Activated CD8-positive, alpha-beta memory T cell treated with anti-CD3 and anti-CD28 coated beads for 1 hour (primary cell): ENCODE measurements at places on chromosomes 16 and 17.

- no peak for DNase-seq
Observed at GRCh38 chr17:40483679-40484078, 17.7 kb downstream of the TNS4 start.

DNA sequence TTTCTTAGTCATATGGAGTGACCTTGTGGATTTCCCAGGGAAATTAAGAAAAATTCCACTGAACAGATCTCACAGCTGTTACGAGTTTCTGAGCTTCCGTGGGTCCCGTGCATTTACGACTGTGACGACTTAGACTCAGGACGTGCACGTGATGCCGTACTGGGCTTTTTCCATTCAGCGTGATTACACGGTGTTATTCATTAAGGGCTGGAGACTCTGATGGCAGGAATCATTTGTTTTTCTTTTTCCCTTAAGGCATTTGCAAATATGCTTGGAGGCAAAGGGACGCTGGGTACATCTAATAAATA lies 57.2 kb downstream of the TBC1D16 start:
- DNase-seq: no peak

DNA sequence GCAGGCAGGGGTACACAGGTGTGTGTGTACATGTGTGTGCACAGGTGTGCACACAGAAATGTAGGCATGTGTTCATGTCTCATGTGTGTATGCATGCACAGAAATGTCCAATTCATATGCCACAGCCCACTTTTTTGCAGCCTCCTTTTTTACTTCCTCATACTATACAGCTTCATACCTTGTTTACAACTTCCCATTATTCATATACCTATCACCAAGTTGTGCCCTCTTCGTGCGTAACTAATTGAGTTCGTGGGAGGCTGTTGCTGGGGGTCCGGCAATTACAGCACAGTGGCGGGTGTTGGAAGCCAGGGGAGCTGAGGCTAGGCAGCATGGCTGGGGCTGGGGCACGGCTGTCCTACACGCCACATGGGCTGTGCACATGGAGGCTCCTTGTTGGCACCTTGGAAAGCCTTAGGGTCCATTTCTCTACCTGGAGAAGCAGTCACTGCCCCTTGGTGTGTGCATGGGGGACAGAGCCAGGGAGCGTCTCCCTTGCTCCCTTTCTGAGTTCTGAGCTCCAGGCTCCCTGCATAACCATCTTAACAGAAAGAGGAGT lies 266.7 kb downstream of the ENGASE start:
- DNase-seq: no peak

DNA sequence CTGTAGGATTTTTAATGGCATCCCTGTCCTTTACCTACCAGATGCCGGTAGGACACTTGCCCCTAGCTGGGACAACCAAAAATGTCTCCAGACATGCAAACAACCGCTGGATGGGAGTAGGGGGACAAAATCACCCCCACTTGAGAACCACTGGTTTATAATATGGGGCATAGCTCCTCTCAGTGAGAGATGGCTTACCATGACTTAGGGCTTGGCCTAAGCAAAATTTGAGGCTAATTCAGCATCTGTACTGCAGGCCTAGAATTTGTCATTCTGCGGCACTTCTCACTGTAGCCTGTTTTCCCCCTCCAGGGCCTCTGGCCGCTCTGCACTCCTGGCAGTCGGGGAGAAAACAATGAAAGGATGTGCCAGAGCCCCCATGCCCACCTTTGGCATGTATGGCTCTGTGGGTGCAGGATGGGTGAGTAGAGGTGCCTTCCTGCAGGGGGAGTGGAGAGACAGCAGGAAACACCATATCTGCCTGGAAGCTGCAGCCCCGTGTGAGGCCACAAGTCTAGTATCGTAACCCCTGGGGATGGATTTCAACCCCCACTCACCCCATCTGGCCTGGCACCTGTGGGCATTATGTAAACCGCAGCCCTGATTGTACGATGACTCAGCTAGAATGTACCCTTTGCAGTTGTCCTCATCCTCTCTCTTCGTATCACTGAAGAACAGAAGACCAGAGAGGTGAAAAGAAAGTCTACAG lies 268.1 kb downstream of the SOX9 start:
- DNase-seq: no peak

DNA sequence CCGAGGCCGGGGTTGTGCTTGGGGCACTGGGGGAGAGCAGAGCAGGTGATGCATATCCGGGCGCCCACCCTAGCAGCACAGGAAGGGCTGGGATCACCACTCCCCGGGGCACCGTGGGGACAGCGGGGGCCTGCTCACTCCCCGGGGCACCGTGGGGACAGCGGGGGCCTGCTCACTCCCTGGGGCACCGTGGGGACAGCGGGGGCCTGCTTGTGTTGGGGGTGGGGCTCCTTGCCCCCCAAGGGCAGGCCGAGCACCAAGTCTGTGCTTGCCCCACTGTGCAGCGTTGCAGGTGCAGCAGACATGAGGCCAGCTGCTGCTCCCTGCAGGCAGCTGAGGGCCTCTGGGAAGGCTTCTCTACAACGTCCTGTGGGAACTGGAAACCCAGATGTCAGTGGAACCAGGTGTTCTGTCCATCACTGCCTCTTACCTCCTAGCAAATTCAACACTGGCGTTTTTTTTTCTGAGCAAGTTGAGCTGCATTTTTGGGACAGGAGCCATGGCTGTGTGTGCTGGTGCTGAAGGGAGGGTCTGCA lies 25.0 kb upstream of the ZNF750 start:
- DNase-seq: no peak

- DNase-seq: no peak
Observed at GRCh38 chr16:79150151-79150550, 450.4 kb downstream of the MAF start.

DNA sequence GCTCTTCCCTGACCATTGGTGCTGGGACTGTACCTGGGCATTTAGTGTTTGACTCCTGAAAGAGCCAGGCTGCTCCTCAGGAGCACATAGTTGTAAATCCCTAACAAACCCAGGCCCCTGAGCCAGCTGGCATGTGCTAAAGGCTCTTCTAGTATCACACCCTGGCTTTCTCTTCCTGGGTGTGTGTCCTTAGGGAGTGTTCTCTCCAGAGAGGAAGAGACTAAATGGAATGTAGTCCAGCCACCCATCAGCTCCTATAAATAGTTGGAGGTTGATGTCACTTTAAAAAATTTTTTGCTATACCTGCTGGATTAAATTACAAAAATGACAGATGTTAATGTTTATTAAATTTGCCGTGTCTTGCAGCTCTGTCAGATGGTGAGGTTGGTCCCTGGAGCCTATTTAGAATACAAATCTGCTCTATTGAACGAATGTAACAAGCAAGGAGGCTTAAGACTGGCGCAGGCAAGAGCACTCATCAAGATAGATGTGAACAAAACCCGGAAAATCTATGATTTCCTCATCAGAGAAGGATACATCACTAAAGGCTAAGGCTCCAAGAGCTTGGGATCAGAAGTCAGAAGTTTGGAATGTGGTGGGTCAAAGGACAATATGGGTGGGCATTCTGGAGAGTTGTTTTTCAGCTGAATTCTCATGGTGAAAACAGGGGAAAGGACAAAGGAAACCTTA lies 13.1 kb upstream of the DUSP14 start:
- no peak for DNase-seq

- no peak for DNase-seq
Observed at GRCh38 chr16:57349212-57350031, 9.2 kb upstream of the CCL22 start.

- no peak for DNase-seq
Observed at GRCh38 chr17:7912927-7913524, 3.1 kb downstream of the RNF227 start.

GRCh38 chr16:77599793-77600415 lies 122.4 kb upstream of the NUDT7 start:
- no peak for DNase-seq

GRCh38 chr17:17666111-17666714 lies 15.0 kb upstream of the RAI1 start:
- DNase-seq: no peak

- DNase-seq: no peak
Observed at GRCh38 chr17:67156269-67157199, 88.5 kb downstream of the HELZ start.

DNA sequence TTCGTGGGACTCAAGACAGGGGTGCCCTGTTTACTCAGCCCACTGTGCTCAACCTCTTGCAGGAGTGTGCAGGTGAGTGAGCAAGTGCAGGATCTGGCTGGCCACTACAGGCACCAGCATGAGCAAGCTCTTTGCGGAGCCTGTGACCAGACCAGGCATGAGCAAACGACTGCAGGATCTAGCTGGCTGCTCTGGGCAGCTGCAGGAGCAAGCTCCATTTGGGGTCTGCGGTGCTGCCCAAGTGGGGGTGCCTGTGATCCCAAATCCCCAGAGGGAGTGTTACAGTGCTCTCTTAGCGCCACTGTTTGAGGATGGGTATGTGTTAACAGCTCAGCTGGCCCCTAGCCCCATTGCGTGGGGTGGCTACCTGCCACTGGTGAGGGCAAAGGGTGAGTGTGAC lies 2.4 kb downstream of the USP6 start:
- DNase-seq: no peak

GRCh38 chr17:40108970-40109824 lies 8.8 kb upstream of the NR1D1 start:
- DNase-seq: no peak

- DNase-seq: no peak
Observed at GRCh38 chr16:86158688-86159360, 259.9 kb downstream of the IRF8 start.

GRCh38 chr17:82408938-82409318 lies 9.2 kb upstream of the HEXD start:
- DNase-seq: no peak

- DNase-seq: no peak
Observed at GRCh38 chr17:69492410-69493071, 78.0 kb downstream of the MAP2K6 start.

DNA sequence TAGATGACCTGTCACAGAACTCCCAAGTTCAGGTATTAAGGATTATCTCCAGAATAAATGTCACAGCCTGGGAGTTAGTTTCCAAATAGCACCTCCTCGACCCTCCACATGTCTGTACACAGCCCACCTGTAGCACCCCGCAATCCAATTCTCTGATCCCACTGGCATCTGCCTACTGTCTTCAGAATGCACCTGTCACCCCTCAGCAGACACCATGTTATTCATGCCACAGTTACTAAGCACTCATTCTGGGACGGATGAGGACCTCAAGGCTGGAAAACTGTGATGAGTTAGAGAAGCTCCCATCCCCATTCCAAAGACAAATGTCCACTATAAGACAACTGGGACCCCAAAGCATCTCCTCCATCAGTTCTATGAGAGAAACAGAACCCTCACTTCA lies 7.8 kb downstream of the EMP2 start:
- DNase-seq: no peak

DNA sequence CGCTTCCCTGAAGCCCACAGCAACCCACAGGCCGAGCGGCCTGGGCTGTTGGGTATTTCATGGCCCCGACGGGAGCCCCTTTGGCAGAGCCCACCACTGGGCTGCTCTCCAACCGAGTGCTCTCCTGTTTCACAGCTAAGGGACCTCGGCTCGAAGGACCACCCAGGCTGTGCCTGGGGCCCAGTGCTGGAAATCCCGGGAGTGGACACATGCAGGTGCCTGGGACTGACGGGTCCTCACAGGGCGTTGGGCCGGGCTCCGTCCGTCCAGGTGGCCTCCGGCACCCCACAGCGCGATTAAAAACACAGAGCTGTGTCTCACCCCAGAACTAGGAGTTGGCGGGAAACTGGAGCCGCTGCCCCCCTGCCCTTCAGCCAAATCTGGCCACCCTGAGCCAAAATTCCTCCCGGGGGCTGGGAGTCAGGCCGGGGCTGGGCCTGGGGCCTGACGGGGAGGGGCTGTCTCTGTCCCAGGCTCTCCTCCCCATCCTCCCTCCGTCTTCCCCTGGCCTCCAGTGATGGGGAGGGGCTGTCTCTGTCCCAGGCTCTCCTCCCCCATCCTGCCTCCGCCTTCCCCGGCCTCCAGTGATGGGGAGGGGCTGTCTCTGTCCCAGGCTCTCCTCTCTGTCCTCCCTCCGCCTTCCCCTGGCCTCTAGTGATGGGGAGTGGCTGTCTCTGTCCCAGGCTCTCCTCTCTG lies 14.1 kb downstream of the UTS2R start:
- no peak for DNase-seq

DNA sequence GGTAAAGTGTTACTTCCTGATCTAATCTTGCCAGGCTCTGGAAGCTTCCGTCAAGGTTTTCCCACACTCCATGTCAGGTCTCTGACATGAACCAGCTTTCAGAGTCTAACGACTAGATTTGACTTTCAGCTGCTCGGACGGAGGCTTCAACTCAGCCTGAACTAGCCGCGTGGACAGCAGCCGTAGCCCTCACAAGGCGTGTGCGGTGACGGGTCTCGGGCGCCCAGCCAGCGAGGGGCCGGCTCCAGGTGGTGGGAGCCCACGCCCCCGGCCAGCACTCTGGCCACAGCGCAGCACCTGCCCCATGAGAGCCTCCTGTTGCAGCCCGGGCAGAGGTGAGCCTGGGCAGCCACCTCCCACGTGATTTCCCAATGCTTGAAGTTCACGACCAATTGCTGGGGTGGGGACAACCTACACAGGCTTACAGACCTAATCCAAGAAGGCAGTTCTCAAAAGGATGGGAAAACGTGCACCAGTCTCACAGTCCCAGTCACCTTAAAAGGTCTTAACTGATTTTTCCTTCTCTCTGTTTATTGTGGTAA lies 45.5 kb downstream of the TBC1D16 start:
- DNase-seq: no peak

DNA sequence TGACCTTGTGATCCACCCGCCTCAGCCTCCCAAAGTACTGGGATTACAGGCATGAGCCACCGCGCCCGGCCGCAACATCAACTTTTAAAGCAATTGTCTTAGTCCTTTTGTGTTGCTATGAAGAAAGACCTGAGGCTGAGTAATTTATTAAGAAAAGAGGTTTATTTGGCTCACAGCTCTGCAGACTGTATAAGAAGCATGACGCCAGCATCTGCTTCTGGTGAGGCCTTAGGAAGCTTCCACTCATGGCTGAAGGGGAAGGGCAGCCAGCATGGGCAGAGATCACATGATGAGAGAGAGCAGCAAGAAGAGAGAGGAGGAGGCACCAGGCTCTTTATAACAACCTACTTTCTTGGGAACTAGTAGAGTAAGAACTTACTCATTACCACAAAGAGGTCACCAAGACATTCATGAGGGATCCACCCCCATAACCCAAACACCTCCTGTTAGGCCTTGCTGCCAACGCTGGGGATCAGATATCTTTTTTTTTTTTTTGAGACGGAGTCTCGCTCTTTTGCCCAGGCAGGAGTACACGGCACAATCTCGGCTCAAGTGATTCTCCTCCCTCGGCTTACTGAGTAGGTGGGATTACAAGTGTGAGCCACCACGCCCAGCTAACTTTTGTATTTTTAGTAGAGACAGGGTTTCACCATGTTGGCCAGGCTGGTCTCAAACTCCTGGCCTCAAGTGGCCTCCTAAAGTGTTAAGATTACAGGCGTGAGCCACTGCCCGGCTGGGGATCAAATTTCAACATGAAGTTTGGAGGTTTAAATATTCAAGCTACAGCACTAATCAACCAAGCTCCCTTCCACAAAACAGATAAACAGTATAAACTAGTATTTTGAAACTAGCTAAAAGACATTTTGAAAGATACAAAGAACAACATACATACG lies 21.4 kb upstream of the GPT2 start:
- no peak for DNase-seq

DNA sequence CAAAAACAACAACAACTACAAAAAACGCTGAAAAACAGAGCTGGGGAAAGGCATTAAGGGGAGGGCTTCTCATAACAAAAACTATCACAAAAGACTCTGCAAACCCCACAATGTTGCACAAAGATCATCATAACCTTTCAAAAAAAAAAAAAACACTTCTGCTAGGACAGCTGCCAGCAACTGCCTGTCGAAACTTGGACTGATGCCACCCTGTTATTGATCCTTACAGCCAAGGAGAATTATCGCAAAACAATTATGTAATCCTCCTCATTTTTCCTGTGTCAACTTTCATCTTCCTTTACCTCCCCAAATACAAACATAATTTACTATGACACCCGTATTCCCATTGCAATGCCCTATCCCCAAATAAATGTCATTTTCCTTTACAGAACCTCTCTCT lies 9.3 kb downstream of the CCDC40 start:
- DNase-seq: no peak
